ENCODE measurements at places on chromosomes 13 and 19.

DNA sequence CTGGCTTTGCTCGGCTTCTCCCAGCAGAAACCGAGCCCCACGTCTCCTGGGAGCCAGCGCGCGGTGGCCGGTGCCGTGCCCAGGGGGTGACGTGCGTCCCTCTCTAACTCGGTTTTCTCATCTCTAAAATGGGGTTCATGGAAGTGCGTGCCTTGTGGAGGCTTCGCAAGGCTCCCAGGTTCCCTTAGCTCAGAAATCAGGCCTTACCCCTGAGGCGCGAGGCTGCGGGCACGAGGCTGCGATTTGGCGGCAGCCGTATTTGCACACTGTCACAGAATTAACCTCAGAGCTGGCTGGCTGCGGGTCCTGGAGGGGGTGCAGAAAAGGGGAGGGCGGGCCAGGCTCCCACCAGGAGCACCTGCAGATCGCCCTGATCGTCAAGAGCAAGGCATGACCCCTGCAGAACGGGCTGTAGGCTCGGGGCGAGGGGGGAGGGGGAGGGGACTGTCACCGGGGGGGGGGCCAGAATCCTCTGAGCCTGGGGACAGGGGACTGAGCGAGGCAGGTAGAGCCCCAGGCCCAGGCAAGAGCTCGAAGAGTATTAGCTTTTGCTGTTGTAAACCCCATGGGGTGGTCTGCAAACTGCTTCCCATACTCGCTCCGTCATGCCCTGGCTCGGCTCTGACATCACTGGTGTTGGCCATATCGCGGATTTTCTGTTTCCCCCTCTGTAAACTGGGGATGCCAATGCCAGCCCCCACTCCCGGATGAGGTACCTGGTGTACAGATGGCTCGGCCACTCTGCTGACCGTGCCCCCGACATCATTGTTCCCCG, 62.2 kb downstream of the CCNE1 start:
- no peak for DNase-seq

DNA sequence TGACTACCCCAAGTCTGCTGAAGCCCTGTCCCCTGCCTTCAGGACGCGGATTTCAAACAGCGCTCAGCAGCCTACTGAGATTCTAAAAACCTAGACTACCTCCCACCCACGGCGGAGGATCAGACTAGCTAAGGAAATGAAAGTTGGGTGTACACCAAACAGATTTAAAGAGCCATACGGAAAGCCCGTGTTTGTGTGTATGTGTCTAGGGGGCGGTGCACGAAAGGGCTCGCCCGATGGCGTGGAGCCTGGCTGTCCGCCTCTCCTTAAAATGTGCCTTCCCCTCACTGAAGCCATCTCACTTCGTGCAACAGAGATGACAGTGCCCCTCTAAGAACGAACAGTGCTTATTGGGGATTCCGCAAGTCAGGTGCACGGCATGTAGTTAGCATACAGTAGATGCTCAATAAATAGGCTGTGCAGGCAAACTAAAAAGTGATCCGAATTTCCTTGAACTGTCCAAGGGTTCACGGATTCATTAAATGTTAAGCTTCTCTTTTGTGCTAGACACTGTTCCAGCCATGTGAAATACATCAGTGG, 639 bp downstream of the LENG1 start:
- no peak for DNase-seq

DNA sequence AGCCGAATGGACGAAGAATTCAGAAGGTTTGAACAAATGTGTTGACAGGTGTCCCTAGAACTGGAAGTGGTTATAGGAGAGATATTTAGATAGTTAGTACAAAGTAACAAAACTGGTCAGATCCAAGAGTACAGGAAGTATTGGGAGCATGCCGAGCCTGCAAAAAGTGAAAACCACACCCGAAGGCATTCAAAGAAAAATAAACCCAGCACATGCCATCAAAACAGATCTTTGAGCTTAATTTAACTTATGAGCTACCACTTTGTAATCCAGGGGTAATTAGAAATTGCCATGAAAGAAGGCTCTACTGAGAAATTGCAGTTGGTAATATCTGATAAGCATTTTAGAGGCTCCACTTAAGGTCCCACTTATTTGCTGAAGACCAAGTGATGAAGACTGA, 214.2 kb downstream of the DNAJC15 start:
- no peak for DNase-seq

GRCh38 chr19:17282488-17283125, 906 bp downstream of the ANKLE1 start:
- DNase-seq: peak; percentile 93

- DNase-seq: no peak
Observed at GRCh38 chr19:55090564-55090963, 14.9 kb downstream of the EPS8L1 start.

- no peak for DNase-seq
Observed at GRCh38 chr19:58021541-58022282, 12.1 kb upstream of the ZSCAN1 start.

DNA sequence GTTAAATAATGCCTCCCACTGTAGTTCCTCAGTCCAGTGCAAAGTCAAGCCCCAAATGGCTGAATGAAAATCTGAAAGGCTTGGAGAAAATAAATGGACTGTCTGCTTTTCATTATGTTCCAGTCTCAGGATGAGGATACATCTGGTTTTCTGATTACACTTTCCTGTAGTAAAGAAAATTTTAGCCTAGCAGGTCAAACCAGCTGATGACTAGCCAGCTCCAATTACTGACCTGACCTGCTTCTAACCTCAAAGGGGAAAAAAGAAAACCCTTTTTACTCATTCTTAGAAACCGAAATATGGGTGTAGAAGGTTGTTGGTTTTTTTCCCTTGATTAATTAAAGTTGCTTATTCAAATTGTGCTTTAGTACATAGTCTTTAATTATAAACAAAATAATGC, 418.4 kb downstream of the EFNB2 start:
- no peak for DNase-seq

DNA sequence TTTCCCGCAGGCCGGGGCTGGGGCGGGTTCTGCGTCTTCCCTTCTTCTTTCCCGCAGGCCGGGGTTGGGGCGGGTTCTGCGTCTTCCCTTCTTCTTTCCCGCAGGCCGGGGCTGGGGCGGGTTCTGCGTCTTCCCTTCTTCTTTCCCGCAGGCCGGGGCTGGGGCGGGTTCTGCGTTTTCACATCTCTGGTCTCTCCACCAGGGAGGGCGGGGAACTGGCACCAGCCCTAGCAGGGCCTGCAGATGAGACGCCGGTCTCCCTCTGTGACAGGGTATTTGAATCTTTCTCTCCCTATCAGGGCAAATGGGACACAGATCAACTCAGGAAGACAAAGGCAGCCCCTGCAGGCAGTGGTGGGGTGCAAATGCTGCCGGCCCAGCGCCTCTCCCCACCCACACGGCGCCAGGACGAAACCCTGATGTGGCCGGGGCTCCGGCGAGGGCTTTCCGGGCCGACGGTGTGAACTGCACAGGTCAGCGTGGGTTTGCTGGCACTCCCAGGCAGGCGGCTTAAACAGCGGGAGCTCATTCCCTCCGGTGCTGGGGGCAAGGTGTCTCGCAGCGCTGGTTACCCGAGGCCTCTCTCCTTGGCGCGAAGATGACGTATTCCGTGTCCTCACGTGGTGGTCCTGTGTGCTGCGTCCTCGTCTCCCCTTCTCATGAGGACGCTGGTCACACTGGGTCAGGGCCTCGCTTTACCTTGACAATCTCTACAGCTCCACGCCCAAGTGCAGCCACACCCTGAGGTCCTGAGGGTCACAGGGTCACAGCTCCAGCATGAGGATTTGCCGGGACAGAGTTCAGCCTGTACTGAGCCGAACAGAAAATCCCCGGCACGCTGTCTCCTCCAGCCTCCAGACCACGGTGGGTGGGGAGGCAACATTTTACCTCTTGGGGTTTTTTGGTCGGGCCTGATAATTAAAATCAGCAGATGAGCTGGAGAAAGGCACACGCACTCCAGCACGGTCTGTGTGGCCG, 717 bp upstream of the C13orf46 start:
- DNase-seq: no peak

DNA sequence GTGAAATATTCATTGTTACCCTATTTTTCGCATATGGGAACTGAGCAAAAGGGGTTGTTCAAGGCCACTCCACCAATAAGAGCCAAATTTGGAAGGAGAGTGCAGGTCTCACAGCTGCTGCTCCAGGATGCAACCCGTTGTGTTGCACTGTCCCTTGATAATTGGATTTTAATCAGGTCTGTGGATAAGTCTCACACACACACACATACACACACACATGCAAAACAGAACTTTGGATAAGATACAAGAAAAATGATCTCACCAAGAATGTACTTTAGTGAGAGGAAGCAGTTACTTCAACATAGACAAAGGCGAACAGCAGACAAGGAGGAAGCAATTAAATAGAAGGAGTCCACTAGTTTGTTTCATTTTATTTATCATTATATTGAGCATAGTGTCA, 127.3 kb upstream of the EDNRB start:
- no peak for DNase-seq

GRCh38 chr19:55216461-55217198, 7.3 kb upstream of the PTPRH start:
- peak; percentile 97 for DNase-seq

GRCh38 chr19:16345457-16345856, 20.8 kb downstream of the KLF2 start:
- no peak for DNase-seq

DNA sequence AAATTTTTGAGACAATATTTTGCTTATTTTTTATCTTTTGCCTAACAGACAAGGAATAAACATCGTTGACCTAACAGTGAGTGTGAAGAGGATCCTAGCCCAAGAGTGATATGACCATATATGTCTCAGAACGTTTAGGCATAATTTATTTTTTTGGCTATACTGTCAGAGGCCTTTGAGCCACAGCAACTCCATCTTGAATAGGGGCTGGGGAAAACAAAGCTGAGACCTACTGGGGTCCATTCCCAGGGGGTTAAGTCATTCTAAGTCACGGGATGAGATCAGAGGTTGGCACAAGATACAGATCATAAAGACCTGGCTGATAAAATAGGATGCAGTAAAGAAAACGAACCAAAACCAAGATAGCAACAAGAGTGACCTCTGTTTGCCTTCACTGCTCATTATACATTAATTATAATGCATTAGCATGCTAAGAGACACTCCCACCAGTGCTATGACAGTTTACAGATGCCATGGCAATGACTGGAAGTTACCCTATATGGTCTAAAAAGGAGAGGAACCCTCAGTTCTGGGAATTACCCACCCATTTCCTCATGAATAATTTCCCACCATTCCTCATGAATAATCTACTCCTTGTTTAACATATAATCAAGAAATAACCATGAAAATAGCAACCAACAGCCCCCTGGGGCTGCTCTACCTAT, 510.9 kb upstream of the PCDH9 start:
- DNase-seq: no peak

DNA sequence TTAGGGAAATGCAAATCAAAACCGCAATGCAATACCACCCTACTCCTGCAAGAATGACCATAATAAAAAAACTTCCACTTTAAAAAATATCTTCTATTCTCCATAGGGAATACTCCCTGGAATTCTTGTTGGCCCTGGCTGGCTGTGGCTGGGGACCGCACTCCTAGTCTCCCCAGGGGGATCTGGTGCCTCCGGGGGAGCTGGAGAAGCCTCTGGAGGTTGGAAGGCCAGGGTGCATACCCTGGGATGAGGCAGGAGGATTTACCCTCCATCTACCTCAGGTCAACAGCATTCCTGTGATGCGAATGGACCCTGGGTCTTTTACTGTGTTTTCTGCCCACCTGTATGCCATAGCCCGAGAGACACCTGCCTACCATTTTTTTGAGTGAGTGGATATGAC, 120.0 kb upstream of the ZNF536 start:
- DNase-seq: no peak

DNA sequence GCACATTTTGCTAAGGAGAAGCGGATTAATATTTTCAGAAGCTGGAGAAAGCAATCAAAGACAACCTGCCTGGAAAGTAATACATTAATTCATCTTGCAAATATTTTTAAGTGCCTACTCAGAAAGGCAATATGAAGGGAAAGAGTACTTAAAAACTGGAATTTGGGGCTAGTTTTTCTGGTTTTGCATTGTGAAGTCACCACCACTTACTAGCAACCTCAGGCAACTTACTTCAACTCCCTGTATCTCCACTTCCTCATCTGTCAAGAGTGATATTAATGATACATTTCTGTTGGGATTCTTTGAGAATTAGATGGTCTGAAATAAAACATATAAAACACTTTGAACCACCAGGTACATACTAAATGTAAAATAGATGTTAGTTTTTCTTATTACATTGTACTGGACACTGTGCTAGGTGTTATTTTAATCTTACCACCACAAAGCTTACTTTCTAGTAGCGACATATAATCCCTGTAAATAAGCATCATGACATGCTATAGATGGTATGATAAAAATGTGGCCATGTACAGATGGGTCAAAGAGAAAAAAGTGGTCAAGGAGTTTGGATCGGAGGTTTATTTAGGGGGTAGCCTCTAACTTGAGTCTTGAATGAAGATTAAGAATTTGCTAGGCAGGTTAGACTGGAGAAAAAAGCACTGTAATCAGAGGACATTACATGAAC, 101.2 kb downstream of the SPRY2 start:
- no peak for DNase-seq

DNA sequence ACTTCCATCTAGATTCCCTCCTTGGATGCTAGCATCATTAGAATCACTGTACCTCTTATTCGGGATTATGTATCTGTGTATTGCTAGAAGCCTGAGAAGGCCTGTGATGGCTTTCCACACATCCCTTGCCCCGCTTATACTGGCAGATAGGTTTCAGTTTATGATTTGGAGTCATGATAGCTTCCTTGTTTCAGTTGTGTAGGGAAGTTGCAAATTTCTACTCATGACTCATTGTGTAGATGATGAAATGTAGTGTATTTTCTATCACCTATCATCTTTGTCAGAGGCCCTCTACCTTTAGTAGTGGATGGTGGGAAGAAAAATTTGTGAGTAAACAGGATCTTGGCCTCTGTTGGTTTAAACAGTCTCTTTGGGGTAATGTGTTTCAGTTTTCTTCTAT, 165.2 kb downstream of the GGACT start:
- DNase-seq: no peak

- DNase-seq: no peak
Observed at GRCh38 chr19:11296264-11296663, 304 bp downstream of the TSPAN16 start.

DNA sequence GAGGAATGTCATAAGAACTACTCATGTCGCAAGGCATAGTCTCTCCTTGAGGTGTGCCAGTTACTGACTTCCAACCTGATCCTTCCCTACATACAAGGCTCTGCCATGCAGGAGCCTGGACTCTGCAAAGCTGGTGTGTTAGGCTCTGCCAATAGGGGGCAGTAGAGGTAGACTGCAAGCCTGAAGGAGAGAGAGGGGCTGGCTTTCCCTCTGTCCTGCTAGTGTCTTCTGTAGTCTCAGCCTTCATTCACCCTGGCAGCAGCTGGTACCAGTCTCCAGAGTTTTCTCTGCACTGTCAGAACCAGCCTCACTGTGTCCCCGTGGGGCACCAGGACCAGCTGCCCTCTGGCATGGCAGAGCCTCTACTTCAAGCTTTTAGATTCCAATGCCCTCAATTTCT, 14.5 kb downstream of the SHISA2 start:
- no peak for DNase-seq

DNA sequence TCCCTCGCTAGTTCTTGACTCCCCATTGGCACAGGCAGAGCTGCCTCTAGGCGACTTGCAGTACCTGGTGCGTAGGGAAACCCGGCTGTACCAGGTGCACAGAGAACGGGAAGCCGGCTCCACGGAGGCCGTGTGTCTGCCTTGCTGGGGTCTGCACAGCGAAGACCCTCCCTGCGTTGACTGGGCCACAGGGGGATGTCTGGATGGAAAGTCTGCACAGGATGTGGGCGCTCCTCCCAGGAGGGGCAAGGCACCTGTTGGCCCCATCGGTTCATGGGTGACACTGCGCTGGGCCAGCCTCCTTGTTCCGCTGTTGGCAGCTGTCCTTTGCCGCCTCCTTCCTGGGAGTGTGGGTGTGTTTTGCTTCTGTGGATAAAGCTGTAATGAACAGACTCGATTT, 138.3 kb downstream of the TEX29 start:
- no peak for DNase-seq
